ENCODE measurements at places on chromosomes 11 and 22.

GRCh38 chr22:47297261-47298016 is 535.0 kb downstream of the TBC1D22A start:
- DNase-seq: no peak

GRCh38 chr22:26139310-26139709 is 30.0 kb upstream of the SEZ6L start:
- no peak for DNase-seq

DNA sequence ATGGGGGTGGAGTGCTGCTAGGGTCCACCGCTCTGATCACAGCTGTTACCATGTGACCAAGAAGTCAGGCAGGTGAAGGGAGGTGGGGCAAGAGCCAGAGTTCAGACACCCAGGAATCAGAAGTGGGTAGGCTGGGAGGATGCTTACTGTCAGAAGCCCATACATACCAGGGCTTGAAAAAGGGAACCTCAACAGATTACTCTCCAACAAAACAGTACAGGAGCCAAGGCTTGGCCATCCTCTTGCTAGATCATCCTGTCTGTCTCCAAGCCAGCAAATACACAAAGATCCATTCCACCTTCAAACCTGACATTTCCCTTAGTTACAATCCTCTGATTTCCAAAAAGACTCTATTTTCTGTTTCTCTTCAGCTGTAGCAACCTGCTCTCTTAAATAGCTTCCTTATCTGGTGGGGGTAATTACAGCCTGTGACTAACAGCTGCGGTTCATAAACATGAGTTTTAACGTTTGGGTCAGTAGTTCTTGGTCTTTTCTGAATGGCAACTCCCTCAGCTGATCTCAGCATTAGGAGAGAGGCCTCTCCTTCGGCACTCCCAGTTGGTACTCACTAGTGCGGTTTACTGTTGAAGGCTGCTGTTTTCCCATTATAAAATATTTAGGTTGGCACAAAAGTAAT is 31.1 kb upstream of the WT1 start:
- no peak for DNase-seq

GRCh38 chr22:40967111-40967760 is 16.1 kb downstream of the RBX1 start:
- DNase-seq: no peak

- DNase-seq: no peak
Observed at GRCh38 chr11:66589996-66590675, 2.7 kb downstream of the CCDC87 start.

DNA sequence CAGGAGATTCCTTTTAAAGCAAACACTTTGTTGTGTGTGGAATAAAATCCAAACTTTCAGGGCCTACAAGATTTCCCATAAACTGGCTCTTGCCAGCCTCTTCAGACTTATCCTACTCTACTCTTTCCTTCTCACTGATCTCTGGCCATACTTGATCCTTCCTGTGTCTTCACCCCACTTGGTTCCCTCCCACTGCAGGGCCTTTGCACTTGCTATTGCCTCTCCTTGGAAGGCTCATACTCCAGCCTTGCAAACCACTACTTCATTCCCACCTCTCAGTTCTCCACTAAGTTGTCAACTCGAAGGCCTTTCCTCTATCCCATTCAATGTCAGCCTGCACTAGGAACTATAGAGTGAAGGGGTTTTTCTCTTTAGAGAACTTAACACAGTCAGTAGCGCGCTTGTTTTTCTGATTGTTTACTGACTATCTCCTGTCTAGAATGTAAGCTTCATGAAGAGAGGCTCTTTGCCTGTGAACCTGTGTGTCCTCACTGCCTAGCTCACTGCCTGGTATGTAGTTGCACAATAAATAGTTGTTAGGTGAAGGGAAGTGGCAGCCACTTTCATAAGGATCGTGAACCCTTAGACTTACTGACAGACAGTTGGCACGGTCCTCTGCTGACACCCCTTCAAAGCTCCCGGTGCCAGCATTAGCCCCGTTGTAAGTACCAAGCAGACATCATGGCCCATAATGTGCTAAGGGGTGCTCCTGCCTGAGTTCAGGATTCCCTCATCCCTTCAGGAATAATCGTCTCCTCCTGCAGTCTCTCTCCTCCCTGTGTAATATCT is 833 bp upstream of the ME3 start:
- no peak for DNase-seq

GRCh38 chr22:45777046-45777851 is 105.6 kb downstream of the ATXN10 start:
- no peak for DNase-seq

- peak; percentile 20 for DNase-seq
Observed at GRCh38 chr11:10208131-10208575, 85.9 kb downstream of the SBF2 start.

GRCh38 chr11:78773077-78773476 is 198.4 kb upstream of the NARS2 start:
- DNase-seq: no peak

GRCh38 chr22:17678817-17679385 is 40.3 kb downstream of the BCL2L13 start:
- no peak for DNase-seq

GRCh38 chr11:130441719-130442118 is 6.7 kb upstream of the ADAMTS15 start:
- no peak for DNase-seq

DNA sequence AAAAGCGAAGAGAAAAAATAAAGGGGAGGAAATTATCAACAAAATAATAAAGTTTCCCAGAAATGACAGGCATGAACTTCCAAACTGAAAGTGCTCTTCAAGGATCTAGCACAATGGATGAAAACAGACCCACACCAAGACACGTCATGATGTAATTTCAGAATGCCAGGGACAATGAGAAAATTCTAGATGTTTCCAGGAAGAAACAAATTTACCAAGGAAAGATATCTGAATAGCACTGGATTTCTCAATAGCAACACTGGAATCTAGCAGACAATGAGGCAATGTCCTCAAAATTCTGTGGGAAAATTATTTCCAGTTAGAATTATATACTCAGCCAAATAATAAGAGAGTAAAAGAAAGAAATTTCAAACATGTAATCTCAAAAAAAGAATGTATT is 46.0 kb downstream of the DENND5A start:
- no peak for DNase-seq

GRCh38 chr11:32602657-32603415 is 19.2 kb downstream of the EIF3M start:
- no peak for DNase-seq

GRCh38 chr11:47156333-47156732 is 20.3 kb downstream of the ARFGAP2 start:
- no peak for DNase-seq

- DNase-seq: no peak
Observed at GRCh38 chr11:122207921-122208764, 92.1 kb upstream of the BLID start.

DNA sequence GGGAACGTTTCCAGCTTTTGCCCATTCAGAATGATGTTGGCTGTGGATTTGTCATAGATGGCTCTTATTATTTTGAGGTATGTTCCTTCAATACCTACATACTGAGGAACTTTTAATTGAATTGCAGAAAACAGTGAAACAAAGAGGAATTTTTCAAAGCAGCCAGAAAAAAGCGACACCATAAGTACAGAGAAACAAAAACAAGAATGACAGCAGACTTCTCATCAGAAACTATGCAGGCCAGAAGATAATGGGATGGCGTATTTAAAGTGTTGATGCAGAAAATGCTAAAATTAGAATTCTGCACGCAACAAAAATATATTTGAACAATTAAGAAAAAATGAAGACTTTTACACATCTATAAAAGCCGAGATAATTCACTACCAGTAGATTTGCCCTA is 95.4 kb upstream of the TIMP3 start:
- no peak for DNase-seq

DNA sequence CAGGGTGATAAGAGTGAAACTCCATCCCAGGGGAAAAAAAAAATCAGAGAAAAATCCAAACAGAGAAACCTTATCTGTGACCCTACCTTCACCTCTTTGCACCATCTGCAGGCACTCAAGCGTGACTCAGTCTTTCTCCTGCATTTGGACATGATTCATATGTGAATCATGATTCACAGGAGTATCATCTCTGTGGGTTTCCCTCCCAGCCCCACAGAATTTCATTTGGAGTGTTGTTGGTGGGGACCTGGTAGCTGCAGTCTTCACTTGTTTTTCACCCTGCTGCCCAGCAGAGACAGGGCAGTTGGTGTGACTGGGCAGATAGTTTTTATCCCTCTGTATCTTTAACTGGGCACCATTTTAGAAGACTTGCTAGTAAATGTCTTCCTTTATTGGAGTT is 75.7 kb downstream of the DEPDC5 start:
- no peak for DNase-seq

DNA sequence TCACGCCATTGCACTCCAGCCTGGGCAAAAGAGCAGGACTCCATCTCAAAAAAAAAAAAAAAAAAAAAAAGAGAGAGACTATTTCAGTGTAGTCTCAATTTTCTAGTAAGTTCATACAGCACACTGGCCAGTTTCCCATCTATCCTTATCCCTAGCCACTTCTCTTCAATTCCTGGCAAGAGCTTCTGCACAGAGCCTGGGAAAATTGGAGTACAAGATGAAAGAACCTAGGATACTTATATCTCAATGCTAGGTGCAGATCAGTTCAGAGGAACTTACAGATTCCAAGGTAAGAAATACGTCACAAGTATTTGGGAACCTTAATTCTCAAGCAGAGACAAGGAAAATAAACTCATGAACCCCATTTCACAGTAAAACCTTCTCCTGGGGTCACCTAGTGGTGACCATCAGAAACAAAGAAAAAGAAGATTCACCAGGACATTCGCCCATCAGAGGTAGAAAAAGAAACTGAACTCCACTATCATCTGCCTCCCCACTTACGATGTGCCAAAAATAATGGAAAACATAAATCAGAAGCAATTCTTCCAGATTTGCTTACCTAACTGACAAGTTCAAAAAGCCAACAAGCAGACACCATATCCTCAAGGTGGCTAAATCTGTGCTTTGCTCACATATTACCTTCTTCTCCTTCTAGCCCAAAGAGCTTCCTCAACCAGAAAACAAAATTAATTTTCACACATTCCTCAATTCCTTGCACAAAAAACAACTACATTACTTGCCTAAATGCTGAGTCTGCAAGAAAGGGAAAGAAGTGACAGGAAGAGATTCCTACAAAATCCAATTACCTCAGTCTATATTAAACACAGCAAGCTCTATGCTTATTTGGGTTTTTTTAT is 4.9 kb downstream of the DENND5A start:
- DNase-seq: no peak

DNA sequence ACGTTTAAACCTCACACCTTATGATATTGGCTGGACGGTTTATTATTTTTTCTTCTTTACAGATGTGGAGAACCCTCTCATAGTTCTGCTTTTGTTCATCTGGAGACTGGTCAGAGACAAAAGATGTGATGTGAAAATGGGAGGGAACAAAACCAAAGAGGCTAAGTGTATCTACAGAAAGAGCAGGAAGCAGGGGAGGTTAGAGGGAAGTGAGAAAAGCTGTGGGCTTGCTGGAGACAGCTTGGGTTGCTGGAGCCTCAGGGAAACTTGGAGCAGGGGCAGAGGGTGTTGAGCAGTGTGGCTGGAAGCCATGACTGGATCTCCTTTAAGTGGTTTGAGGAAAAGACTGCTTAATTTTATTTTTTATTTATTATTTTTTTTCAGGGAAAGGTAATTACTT is 79.0 kb upstream of the SNX19 start:
- DNase-seq: no peak

DNA sequence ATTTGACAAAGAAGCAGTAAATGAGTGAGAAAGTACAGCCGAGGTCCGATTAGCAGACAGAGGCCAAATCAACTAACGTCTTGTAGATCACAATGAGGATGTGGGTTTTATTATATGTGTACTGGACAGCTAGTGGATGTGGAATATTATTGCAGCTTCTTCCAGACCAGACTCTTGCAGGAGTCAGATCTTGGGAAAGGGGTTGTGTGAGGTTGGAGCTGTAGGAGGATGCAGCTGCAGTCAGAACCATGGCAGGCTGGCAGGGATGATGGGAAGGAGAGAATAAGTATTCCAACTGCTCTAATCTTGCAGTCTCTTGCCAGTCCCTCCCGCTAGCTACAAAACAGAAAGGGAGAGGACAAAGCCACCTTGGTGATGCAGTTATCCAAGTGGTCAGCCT is 46.8 kb upstream of the LDLRAD3 start:
- DNase-seq: no peak

- no peak for DNase-seq
Observed at GRCh38 chr22:44297470-44298061, 15.2 kb downstream of the SHISAL1 start.

- no peak for DNase-seq
Observed at GRCh38 chr22:22710719-22711531, 66.5 kb downstream of the GGTLC2 start.

- no peak for DNase-seq
Observed at GRCh38 chr11:115148101-115148500, 356.1 kb downstream of the CADM1 start.

- DNase-seq: no peak
Observed at GRCh38 chr11:57546869-57547475, 9.6 kb downstream of the SMTNL1 start.

GRCh38 chr22:20573833-20574615 is 66.6 kb downstream of the MED15 start:
- no peak for DNase-seq

DNA sequence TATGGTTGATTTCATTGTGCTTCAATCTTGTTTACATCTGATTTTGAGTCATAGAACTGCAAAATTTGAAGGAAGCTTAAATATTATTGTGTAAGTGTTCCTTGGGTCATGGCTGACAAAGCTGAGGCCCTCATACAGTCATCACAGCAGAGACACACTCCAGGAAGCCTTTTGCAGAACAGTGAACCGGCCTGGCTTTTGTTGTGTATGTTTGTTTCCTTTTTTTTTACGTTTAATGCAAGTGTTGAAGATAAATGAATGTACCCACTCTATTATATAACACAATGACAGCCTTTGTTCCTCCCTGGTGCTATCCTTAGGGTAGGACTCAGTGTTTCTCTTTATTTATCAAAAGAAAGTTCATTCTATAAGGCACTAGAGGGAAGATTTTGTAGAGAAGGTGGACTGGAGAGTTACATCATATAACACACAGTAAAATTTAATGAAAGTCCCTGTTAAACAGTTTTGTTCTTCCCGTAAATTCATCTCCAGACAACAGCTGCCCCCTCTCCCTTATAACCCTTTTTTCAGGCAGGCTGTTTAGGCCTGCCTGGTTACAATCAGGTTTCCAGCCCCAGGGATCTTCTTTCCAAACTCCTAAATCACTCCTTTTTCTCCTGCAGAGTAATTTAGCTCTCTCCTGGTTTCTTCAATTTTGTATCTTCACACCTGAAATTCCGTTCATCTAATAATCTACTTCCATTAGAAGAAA is 34.3 kb upstream of the CSTF3 start:
- DNase-seq: no peak

DNA sequence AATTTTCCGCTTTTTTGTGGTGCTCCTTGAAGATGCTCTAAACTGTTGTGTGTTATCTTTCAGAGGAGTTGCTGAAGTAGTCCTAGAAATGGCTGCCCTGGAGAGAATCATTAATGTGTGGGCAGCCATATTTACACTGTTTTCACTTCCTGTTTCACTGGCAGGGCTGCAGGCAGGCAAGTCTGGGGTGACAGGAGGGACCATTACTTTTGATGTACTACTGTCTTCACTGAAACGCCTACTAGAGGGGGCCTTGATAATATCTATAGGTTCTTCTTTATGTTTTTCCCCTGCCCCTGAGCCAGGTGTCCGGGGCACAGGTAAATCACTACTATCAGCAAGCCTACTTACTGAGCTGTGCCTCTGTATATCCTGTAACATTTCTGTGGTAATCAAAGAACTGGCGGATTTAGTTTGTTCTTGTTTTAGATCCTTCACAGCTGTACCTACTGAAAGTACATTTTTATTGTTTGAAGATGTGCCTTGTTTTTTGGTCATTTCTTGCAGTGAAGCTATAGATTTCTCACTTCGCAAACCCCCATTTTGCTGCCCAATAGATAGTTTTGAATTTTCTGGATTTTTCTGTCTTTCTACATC is 39.7 kb downstream of the ACAT1 start:
- DNase-seq: no peak
